T-helper 2 cell (primary cell): ENCODE measurements at places on chromosomes 16 and 17.

DNA sequence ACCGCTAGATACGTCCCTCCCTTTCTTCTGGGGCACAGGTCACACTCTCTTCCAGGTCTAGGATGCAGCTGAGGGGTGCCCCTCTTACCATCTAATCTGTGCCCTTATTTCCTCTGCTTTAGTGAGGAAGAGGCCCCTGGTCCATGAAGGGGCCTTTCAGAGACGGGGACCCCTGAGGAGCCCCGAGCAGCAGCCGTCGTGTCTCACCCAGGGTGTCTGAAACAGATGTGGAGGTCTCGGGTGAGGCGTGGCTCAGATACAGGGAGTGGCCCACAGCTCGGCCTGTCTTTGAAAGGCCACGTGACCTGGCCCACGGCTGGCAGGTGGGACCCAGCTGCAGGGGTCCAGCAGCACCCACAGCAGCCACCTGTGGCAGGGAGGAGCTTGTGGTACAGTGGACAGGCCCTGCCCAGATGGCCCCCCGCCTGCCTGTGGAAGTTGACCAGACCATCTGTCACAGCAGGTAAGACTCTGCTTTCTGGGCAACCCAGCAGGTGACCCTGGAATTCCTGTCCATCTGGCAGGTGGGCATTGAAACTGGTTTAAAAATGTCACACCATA, 15.6 kb downstream of the SCGB1C2 start:
- no peak for DNase-seq

- peak; percentile 61 for DNase-seq
Observed at GRCh38 chr17:44187131-44187899, 543 bp downstream of the TMUB2 start.

DNA sequence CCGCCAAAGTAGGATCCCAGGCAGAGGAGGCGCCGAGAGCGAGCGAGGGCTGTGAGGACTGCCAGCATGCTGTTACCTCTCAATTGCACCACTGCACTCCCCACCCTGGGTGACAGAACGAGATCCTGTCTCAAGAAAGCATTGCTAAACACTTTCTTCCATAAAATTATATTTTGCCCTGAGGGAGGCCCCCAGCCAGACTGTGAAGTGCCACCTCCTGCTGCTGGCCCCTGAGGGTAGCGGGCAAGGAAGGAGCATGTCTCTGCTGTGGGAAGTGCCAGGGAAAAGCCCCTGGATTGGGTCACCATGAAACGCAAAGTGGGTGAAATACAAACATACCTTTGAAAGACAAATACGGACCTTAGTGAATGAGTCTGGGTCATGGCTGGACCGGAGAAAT, 78.0 kb upstream of the AMZ2 start:
- no peak for DNase-seq

DNA sequence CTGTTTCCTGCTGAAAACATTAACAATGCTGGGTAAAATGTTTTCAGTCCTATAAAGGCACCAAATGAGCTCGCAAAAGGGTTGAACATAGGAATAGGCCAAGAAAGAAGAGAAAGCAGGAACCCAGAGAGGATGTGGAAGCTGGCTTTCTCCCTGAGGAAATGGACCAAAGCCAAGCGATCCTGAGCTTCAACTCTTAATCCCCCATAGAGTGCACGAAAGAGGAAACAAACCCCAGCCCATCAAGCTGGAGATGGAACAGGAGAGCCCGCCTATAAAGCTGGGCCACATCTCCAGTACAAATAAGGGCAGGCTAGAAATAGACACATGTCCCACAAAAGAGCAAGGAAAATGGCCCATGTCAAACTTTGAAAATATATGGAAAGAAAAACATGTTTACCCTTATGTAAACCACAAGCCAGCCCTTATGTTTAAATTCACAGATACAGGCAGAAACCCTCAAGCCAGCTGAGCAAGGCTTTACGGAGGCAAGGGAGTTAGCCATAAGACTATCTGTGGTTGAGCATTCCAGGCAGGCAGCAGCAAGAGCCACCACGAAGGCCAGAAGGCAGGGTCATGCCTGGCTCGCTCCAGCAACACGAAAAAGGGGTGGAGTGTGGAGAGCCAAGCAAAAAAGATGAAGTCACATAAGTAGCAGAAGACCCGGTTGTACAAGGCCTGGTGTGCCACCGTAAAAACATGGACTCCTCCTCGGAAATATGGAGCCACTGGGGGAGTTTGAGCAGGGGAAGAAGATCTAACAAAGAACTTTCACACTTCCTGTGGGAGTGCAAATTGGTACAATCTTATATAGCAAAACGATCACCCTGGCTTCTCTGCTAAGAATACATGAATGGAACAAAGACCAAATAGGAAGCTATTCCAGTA, 27.8 kb downstream of the COPRS start:
- no peak for DNase-seq

DNA sequence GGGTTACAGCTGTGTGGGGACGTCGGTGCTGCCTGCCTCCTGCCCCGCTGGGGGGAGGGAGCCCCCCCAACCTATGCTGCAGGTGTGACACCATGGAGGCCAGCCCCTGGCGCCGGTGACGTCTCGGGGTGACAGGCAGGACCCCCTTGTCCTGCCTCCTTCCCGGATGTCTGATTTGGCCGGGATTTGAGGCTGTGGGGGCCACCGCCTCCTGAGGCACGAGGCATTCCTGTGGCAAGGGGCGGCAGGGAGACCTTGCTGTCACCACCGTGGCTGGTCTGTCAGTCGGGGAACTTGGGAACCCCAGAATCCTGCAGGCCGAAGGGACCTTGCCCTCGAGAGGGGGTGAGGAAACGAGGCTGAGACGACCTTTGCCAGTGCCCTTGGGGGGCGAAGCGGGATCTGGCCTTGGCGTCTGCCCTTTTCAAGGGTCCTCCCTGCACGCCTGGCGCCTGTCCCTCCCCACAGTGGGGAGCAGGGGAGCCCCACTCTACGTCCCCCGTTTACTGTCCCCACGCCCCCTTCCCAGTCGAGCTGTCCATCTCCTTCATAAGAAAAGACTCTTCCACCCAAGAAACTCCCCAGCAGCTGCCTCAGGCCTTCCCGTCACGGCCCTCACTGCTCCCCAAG, 74.4 kb downstream of the METRNL start:
- DNase-seq = no peak

DNA sequence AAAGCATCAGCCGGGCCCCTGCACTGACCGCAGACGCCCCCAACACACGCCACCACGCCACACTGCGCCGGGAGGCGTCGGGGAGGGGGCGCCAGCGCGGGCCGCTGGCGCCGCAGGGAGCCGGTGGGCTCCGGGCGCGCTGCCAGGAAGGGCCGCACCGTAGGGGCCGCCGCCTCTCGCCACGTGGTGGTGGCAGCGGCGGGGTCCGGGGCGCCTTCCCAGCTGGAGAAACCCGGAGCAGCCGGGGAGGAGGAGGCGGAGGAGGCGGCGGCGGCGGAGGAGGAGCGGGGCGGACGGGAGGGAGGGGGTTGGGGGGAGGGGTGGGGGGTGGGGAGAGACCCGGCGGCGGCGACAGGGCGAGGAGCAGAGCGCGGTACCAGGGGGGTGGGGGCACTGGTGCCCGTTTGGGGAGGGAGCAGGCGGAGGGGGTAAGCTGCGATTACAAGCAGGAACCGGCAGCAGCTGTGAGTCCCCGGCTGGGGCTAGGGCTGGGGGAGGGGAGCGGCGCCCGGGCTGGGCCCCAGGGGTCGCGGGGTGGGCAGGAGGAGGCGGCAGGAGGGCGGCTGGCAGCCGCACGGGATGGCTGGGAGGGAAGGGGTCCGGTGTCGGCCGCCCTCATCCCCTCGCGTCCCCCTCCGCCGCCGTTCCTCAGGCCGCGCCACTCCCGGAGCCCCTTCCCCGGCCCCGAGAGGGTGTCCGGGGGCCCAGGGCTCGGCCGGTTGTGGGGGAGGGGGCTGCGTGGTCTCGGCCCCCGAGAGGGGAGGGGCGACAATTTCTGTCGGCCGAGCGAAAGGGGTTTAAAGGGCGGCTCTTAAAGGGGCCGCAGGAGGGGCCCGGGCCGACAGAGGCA, at the start of gene TBKBP1:
TSS of gene TBKBP1 (plus strand) at position 431 of the 850 bp plus-strand sequence. CDS start 1,952 bp downstream, outside the sequence.
- DNase-seq = peak; percentile 54
